ENCODE measurements at places on chromosomes 6 and 20. TPM values are rescaled to one million over a fixed set of nuclear protein-coding genes. Genes with fewer than 3 reads are reported as not detected.

The FNDC11 gene
- 1.4 TPM for total RNA-seq

The HNF4A gene
- total RNA-seq = 74.4 TPM

DNA sequence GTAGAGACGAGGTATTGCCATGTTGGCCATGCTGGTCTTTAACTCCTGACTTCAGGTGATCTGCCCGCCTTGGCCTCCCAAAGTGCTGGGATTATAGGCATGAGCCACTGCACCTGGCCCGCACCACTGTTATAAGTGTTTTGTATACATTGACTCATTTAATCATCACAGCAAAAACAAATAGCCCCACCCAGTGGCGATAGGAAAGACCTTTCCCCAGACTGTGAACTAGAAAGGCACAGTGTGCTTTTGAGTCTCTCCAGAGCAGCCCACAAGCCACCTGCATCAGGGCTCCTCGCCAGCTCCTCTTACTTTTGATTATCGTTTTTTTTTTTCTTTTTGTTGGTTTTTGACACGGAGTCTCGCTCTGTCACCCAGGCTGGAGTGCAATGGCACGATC, 27.9 kb upstream of the ZFP64 start:
- DNase-seq = no peak

- DNase-seq = peak; percentile 48
Observed at GRCh38 chr6:55069132-55069781, 105.1 kb upstream of the HCRTR2 start.

The ECHDC1 gene
- 39.9 TPM for total RNA-seq

GRCh38 chr20:15942130-15942529, 631.1 kb downstream of the KIF16B start:
- DNase-seq = no peak

Measured in mucosa of gallbladder (tissue), 1 donor.